ENCODE measurements at places on chromosomes 12 and 14.

- no peak for DNase-seq
These were observed 4.2 kb downstream of the CCDC60 start for GRCh38 chr12:119338593-119339363.

DNA sequence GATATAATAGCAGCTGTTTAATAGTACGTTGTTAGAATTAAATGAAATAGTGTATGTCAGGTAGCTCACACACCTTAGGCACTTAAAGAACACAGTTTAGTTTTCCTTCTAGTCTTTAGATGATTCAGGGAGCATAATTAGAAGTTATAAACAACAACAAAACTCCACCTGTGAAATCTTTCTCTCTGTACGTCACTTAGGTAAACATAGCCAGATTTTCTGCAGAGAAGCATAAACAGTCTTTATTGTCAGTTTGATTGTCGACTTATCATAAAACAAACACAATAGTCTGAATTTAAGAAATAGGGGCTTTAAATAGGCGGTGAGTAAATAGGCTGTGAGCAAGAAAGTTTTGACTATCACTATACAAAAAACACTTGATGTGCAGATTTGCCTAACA lies 84.6 kb upstream of the PKP2 start:
- no peak for DNase-seq

DNA sequence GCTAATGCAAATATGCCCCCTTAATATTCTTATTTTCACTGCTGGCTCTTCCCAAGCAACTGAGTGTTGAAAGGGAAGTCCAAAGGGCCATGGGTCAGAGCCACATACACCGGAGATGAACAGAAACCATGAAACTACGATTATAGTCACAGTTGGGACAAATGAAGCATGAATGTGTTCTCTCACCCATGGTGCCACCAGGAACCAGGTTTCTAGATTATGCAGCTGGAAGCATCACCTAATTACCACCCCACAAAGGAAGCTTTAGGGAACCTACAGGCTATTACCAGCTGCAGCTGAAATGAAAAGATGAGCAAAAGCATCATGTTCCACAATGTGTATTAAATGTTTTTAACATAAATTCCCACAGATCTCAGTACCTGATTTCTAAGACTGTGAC lies 15.4 kb downstream of the TMTC1 start:
- DNase-seq: no peak

GRCh38 chr12:42459336-42459847 lies 130.2 kb downstream of the PRICKLE1 start:
- no peak for DNase-seq

- DNase-seq: no peak
These were observed 172.3 kb downstream of the DUSP6 start for GRCh38 chr12:89179983-89180382.

GRCh38 chr14:91123201-91123600 lies 9.3 kb downstream of the DGLUCY start:
- no peak for DNase-seq

DNA sequence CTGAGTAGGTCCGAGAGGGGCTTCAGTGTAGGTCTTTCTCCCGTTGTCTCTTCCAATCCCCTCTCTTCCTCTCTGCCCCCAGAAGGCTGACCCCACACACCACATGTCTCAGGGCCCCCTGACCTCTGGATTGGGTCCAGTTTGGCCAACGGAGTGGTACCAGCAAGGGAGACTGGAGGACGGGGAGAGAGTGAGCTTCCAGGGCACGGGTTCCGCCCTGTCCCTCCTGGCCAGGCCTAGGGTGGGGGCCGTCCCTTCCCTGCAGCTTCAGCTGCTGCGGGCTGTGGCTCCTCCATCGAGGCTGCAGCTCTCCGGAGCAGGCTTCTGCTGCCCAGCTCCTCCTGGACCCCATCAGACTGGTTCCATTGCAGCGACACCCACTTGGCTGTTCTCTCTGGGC lies 17.4 kb downstream of the FZD10 start:
- DNase-seq: no peak

GRCh38 chr14:93564918-93565317 lies 134.2 kb downstream of the UNC79 start:
- DNase-seq: no peak

DNA sequence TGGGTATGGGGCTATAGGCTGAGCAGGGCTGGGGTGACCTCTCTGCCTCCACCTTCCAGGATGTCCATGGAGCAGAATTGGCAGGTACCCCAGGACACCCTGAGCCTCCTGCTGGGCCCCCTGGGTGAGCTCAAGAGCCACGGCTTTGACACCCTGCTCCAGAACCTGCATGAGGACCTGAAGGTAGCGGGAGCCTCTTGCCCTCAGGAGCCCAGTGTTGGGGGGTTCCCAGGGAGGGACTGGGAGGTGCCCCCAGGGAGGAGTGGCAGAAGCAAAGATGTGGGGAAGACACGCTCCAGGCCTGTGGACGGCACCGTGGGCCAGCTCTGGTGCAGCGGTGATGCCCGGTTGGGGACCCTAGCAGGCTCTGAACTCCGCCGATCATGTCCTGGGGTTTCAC lies 8.3 kb downstream of the TNFAIP2 start:
- DNase-seq: no peak

DNA sequence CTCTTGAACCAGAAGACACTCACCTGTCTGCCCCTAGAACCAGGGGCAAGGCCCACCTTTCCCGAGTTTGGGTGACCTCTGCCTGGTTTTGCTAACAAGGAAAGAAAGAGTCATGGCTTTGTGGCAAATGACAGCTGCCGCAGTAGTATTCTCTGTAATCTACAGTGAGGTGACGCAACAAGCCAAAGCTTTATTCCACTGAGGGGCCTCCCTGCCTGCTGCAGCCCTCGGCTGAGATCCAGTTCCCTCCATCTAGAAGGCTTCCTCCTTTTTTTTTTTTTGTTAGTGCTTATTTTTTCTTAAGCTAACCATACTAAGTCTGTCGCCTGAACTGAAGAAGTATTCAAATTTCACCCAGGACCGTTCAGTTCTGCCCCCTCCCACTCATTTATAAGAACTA lies 142.3 kb upstream of the TMCC3 start:
- DNase-seq: no peak

GRCh38 chr14:77023001-77023996 lies 5.2 kb downstream of the IRF2BPL start:
- DNase-seq: no peak

GRCh38 chr12:107318806-107319532 lies 225.6 kb upstream of the CRY1 start:
- DNase-seq: peak; percentile 21

DNA sequence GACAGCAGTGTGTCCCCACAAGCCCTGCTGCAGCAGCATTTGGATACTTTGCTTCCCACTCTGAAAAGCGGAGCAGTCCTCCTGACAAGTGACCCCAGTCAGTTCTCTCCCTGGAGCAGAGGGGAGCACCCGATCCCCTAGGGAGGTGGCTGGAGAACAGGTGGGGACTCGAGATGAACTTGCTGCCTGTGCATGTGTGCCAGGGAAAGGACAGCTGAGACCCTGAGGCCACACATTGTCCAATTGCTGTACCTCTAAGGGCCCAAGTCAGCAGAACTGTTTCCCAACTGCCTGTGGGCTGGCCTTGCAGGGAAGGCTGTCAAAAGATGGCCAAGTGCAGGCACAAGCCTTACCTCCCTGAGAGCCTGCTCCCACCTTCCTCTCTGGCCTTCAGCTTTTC lies 55.1 kb downstream of the IFT43 start:
- no peak for DNase-seq

GRCh38 chr12:1934068-1934467 lies 15.6 kb upstream of the CACNA2D4 start:
- no peak for DNase-seq

GRCh38 chr14:101992708-101993107 lies 28.3 kb downstream of the DYNC1H1 start:
- DNase-seq: no peak

DNA sequence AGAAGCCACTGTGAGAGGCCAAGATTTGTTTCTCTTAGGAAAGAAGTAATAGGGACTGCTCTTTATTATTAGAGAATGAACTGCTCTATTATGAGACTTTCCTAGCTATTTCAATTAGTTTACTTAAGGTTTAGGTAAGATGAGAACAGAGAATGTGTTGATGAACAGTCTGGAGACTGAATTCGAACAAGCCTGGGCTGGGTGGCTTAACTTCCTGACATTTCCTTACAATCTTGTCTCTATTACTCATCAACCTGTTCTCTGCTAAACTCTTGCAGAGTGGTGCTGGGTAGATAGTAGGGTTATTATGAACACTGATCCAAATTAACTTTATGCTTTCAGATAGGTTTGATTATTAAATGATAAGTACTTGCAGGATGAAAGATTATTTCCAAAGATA lies 31.2 kb downstream of the SLC15A5 start:
- DNase-seq: no peak

GRCh38 chr12:51860986-51861385 lies 12.5 kb upstream of the FIGNL2 start:
- no peak for DNase-seq

DNA sequence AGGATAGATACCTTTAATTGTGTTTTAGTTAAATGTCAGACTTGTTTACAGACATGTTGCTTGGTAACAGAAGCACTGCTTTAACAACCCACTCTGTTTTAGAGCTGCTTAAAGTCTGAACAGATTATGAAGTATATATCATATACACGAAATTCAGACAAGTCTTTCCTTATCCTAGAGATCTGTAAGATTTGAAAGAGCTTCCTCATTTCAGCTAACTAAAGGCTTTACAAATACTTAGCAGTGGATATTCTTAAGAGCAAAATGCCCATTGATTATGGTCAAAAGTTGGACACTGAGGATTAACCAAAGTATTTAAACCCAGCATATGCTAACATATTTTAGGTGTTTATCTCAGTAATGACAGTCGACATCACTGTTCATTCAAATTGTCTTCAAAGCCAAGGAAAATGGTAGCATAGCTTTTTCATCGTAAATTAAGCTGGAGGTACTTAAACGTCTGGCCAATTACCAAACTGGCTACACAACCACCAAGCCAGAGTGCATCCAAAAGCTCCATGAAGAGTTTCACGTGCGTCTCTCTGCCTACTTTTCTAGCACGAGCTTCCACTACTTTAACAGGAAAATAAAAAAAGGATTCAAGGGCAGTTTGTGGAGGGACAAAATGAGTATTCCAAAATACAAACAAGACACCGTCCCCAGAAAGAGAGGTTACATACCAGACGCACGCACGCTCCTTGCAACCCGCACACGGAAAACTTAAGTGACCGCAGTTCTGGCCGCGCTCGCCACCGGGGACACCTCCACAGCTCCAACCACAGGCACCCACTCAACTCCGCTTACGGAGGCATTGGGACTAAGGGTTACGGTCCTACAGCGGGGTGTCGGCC lies 565 bp downstream of the CEP83 start:
- DNase-seq: no peak

DNA sequence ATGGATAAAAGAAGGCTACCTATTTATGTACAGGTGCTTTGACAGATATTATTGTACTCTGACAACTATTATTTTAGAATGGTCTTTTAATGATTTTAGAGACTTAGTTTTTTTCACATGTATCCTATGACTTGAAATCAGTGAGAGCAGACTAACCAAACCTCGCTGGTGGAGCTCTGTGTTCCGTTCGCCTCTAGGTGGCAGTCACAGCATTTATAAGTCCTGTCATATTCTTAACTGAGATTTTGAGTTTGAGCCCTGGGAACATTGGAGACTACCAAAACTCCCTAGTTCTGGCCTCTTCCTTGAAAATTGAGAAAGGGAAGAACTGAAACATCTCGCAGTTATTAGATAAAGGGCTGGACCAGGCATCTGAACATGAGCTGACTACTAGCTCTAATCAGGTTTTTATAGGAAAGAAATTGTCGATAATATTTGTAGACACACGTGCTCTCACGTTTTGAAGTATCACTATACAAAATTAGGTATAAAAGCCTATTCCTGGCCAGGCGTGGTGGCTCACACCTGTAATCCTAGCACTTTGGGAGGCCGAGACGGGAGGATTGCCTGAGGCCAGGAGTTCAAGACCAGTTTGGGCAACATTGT lies 48.3 kb downstream of the TTLL5 start:
- DNase-seq: peak; percentile 15

GRCh38 chr12:106114447-106115068 lies 24.2 kb downstream of the NUAK1 start:
- DNase-seq: no peak

DNA sequence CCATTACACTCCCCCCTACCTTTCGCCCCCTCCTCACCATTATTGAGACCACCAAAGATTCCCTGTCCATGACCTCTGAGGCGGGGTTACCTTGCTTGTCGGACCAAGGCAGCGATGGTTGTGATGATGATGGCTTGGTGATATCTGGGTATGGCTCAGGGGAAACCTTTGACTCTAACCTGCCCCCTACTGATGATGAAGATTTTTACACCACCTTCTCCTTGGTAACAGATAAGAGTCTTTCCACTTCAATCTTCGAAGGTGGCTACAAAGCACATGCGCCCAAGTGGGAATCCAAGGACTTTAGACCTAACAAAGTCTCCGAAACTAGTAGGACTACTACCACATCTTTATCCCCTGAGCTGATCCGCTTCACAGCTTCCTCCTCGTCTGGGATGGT lies 350.2 kb downstream of the DIO2 start:
- no peak for DNase-seq

DNA sequence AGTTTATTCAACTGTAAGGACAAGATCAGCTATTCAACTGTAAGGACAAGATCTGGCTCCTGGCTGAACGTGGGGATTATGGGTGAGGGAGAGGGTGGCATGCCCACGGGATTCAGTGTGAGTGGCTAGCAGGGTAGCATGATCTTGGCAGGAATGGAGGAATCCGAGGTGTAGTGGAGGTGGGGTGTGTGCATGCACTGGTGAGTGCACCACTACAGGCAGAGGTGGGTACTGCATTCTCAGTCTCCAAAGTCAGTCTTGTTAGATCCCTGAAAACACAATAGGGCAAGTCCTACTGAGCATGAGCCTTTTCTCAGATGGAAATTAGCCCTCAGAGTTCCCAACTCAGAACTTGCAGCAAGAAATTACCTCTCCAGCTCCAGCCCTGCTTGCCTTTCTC lies 32.2 kb upstream of the DCD start:
- no peak for DNase-seq

DNA sequence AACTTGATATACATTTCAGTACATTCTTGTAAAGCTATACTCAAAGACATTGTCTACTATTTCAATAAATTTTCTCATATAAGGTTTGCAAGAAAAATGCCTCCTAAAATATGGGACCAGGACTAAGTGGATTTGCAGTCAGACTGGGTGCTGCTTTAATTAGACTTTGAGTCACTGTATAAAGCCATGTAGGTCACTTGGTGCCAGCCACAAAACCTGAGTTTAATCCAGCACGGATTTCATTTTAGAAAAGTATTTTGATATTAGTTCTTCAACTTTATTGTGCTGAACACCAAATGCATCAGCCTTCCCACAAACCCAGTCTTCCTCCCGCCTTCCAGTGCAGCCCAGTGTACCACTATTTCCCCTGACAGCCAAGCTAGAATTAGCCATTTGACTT lies 9.9 kb upstream of the NID2 start:
- DNase-seq: no peak
